D721Med (cell line): ENCODE measurements at places on chromosomes 2 and 18.

- no peak for DNase-seq
These were observed 213.4 kb upstream of the STK17B start for GRCh38 chr2:196384729-196385128.

GRCh38 chr2:4938206-4938605, 754.0 kb upstream of the SOX11 start:
- no peak for DNase-seq

DNA sequence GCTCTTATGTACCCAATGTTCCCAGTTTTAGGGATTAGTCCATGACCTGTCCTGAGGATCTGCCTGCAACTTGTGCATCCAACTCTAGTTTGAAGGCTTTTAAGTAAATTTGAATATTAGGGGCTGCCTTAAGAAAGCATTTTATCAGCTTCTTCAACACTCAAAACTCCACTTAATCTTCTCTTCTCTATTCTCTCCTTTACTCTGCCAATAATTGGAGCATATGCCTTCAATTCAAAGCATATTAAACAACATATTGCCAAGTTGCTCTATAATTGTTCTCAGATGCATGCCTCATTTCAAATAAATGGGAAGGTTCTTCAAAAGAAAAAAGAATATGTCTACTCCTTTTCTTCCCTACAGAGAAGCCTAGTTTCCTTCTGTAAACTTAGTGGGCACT, 84.8 kb upstream of the NCKAP5 start:
- no peak for DNase-seq

DNA sequence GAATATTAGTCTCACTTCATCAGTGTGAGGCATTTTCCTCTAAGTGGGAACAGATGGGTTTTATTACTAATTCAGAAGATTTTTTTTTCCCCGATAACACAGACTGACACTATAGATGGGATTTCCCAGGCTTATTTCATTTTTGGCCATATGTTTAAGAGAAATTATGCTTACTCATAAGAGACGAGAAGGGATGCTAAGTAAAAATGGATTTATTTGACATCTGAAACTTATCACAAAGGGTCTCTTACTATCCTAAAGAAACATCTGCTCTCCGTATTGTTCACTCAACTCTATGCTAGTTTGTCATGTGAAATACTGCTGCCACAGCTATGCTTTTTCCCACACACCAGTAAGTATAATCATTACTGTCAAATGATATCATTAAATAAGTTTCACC, 1476.3 kb downstream of the LRP1B start:
- DNase-seq = no peak

DNA sequence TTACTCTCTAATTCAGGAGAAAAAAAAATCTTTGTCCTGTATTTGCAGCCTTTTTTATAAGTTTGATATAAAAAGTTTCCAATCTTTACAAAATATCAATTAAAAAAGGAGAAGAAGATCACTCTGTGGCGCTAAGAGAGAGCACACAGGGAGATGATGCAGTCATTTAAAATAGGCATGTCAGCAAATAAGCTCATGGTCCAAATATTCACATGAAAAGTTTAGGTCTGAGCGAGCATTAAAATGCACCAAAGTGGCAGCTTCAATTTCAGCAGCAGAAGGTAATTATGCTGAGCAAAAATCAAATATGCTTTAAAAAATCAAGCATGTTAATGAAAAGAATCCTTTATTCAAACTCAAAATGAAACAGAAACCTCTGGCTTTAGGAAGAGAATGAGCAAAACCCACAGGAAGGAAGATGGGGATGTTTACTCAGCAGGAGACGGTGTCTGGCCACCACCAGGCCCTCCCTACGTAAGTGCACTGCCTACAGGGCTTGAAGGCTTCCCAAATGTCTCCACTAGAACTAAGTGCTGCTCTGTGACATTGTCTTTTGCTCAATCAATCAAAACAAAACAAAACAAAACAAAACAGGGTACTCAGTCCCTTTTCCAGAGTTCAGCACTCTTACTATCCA, 120.4 kb downstream of the L3MBTL4 start:
- DNase-seq = no peak

- DNase-seq = no peak
These were observed 325.9 kb downstream of the CLIP4 start for GRCh38 chr2:29440921-29441623.

- no peak for DNase-seq
These were observed 583.9 kb upstream of the KLHL29 start for GRCh38 chr2:22801071-22801470.

GRCh38 chr18:58297198-58297597, 253.2 kb downstream of the NEDD4L start:
- no peak for DNase-seq

- DNase-seq = no peak
These were observed 253.6 kb downstream of the LRRTM4 start for GRCh38 chr2:77268626-77269025.

DNA sequence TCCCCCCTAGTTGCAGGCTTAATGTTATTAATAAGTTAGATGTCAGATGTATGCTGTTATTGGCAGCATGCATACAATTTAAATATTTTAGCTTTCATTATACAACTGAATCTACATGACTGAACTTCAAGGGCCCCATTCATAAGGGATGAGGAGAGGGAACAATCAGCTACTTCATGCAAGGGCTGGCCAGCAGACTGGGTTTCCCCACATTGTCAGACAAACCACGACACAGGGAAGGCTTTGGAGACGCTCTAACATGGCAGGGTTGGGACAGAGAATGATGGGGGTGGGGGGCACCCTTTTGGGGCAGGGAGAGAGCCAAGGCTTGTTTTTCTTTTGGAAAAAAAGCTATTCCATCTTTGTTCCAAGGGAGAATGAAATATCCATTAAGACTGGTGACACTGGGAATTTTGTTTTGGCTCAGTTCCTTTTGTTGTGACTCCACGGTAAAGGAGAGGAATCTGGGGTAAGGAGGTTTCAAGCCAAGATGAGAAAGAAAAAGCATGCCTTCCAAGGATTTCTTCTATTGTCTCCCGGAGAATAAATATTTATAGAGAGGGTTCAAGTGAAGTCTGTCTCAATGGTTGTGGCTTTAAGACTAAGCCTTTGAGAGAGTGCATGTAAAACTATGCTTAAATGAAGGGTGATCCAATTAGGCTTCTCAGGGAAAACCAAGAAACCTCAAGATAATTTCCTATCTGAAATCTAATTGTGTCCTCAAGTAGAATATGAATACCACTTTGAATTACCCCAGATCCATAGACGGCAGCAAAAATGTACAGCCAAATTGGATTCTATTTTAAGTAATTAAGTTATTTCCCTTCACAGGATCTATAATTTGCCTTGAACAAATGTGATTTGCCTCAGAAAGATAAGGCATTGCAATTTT, 5.4 kb downstream of the CXCR4 start:
- no peak for DNase-seq

DNA sequence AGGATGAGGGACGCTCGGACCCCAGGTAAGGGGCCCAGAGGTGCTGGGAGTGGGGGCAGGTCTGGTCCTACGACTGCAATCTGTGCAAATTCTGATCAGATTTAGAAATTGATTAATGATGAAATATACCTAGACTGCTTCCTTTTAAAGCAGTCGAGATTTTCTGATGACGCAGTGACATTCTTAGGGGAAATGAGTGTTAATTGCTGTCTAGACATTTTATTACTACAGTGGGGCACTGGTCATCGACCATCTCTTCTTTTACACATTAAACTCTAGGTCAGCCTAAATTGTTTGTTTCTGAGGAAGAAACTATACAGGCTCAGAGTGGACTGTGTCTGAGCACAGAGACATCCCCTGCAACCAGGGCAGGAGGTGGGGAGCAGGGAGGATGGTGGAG, 154.4 kb upstream of the SALL3 start:
- DNase-seq = no peak

DNA sequence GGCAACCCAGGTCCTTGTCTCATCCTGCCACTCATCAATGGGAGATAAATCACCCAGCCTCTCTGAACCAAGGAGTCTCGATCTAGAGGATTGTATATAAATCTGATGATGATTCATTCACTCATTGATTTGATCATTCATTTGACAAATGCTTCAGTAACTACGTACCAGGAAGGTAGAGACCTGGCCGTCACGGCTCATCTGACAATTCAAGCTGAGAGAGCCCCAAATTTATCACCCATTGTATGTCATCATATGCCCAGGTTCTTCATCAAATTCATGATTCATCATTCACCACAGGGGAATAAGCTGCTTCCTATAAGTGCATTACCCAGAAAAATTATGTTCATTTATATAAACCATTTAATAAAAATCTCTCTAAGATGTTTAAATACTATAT, 116.9 kb downstream of the FAM161A start:
- no peak for DNase-seq

- no peak for DNase-seq
These were observed 110.7 kb downstream of the INO80D start for GRCh38 chr2:205975082-205975949.

DNA sequence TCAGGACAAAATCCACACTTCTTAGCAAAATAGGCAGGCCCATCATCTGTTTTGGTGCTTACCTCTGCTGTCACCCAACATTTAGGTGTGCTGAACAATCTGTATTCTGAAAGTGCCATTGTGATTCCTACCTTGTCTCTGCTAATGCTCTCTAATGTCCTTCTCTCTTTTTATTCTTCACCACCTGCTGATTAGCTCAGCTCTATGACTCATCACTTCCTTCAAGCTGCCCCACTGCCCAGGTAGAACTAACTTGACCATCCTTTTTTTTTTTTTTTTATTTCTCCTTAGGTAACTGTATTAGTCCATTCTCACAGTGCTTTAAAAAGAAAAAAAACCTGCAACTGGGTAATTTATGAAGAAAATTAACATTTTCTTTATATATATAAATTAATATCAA, 478.7 kb upstream of the POU3F3 start:
- no peak for DNase-seq

DNA sequence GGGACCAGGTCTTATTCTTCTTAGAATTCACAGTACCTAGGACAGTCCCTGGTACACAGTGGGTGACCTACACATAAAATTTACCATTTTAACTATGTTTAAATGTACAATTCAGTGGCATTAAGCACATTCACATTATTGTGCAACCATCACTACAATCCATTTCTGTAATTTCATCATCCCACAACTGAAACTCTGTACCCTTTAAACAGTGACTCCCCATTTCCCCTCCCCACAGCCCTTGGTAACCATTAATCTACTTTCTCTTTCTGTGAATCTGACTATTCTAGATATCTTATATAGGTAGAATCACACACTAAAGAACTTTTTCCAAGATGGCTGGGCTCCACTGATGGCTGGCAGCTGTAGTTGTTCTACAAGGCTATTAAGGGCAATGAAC, 41.6 kb downstream of the GFPT1 start:
- no peak for DNase-seq

DNA sequence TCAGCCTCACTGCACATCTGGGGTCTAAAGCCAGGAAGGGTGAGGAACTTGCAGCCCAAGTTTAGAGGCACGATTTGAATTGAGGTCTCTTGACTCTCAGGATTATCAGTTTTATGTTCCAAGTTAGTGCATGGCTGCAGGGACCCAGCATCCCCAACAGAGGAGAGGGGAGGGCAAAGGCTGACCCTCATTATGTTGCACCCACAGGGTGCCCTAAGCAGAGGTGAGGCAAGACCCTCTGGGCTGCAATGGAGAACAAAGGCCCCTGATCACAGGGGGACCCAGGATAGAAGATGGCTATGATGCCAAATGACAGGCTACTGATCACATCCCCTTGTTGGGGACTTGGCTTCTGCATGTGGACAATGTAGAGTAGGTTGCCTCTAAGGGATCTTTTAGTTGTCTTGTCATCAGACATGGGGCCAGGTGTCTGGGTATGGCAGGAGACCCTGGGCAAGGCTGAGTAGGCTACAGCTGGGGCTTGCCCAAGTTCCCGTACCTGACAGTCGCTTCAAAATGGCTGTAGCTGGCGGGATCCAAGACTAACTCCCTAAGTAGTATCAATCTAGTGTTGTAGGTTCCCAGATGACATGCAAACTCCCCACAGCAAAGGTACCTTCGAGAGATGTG, 4.5 kb upstream of the GDF7 start:
- DNase-seq = no peak

GRCh38 chr2:12044857-12045256, 298.4 kb downstream of the LPIN1 start:
- DNase-seq = no peak

- no peak for DNase-seq
These were observed 111.8 kb upstream of the SP3 start for GRCh38 chr2:174076975-174077374.

- DNase-seq = no peak
These were observed 54.6 kb downstream of the ZFP36L2 start for GRCh38 chr2:43171789-43172188.

DNA sequence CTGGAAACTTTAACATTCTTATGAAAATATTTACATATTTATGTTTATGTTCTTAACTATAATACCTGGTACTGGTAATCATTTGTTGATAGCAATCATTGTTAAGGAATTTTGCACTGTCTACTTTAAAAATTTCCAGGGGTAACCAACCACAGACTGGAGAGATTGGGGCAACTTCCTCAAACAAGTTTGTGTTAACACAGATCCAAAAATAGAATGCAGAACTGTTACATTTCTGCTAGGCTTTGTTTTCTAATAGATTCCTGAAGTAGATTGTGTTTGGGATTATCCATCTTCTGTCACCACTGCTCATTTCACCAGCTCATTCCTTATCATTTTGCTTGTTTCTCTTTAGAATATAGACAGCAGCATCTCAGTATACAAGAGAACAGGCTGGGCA, 23.7 kb downstream of the RNF125 start:
- no peak for DNase-seq

DNA sequence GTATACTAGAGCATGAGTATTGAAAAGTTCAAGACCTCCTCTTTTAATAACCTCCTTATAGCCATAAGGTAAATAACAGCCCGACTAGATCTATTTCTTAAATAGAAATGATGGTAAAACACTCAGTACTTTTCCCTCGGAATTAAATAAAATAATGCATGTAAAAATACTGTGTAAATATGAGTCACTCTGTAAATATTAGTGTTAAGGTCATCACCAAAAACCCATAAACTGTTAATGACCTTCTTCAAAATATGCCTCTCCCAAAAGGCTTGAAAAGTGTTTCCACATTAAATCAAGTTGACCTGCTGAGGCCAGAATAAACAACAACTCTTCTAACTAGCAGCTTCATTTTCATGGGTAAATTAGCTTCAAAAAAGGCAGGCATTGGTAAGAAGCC, 25.3 kb upstream of the BZW1 start:
- DNase-seq = no peak

DNA sequence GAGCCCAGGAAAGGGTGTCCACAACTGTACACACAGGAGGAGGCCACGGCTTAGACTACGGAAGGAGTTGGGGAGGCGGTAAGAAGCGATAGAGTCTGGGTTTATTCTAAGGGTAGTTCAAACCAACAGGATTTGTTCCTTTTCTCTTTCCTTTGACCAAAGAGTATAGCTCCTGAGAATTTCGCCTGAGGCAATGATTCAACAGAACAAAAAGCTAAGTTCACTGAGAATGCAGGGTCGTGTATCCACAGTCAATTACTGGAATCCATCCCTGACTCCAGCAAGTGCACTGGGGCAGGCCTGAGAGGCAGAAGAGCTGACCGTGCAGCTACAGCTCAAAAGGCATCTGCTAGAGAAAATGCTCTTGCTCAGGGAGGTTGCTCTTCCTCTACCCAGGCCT, 140.9 kb downstream of the TFCP2L1 start:
- DNase-seq = no peak
